ENCODE measurements at places on chromosomes 13 and 19.

DNA sequence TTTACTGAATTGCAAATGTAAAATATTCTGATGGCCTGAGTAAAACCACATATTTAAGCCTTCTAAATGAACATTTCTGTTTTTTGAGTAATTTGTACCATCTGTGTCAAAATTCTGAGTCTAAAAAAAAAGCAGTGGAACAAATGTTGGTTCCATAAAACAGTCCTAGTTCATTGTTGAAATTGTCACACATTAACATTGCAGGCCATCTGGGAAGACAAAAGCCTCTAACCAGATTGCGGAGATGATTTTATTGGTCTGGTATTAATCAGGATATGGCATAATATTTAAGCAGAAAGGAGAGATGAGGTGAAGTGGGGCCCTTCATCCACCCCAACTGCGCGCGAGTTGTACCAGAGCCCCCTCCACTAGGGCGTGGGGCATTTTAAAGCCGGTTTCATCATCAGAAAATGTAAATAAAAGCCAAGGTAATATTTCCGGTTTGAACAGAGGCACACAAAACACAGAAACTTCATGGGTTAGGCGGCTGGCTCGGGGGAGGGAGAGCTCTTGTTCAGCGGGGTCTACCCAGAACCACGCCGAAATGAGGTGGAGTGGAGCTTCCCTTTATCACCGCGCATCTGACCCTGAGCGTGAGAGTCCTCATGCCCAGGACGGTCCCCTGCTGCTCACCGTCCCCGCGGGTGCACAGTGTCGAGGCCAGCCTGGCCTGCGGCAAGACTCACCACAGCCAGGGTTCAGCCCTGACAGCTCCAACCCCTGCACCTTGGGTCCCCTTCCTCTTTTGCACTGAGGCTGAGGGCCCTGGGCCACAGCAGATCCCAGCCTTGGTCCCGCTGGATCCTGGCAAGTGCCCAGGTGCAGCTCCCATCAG, 169.2 kb downstream of the URI1 start:
- no peak for DNase-seq

DNA sequence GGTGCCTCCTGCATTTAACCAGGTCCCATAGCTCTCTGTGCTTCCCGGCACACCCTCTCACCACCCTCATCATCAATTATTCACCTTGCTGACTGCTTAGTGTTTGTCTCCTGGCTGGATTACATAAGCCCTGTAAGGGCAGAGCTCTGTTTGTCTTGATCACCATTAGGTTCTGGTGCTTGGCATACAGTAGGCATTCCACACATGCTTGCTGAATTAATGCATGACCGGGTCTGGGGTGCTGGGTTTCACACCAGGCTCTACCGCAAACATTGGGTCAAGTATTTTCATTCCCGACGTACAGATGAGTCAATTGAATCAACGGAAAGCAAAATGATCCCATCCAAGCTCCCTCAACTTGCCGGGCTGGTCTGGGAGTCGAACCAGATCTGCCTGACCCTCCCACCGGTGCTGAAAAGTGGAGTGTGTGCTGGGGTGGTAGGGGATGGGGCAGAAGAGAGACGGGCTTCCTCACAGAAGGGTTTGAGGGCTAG, 28.5 kb downstream of the VAV1 start:
- no peak for DNase-seq

DNA sequence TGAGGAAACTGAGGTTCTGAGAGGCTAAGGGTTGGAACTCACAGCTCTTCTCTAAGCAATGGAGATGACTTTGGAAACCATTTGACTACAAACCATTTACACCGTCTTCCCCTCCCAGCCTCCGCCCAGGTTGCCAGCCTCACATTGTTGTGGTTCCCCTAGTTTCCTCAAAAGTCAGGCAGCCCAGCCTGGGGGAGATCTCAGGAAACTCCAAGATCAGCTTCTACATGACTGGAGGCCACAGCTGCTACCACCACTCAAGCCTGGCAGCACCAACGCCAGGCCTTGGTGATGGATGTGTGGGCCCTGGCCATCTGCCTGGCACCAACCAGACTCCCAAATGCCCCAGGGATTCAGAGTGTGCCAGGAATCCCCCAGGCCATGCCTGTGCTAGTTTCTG, 207.9 kb downstream of the TSHZ3 start:
- DNase-seq, result no peak

- no peak for DNase-seq
These were observed 880.6 kb upstream of the GPC6 start for GRCh38 chr13:92346046-92346445.

DNA sequence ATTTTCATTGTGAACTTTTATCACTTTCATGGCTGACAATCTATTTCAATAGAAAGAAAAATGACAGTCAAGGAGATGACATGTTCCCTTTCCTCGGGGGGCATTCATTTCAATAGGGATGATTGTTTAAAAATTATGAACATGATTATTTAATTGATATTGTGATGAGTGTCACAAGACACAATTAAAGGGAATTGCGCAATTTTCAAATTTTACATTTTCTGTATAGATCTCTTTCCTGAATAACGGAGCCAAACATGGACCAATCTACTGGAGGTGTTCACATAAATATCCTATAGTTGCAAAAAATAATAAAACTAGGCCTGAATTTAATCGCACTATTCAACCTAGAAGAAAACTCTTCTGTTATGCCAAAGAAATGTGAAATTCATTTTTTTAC, 1274.6 kb downstream of the SLITRK5 start:
- no peak for DNase-seq

- DNase-seq, result no peak
These were observed 11.9 kb downstream of the CC2D1A start for GRCh38 chr19:13917888-13918406.

GRCh38 chr13:112165712-112166111, 98.8 kb downstream of the SOX1 start:
- DNase-seq, result no peak

GRCh38 chr19:11737964-11738745, 591 bp downstream of the ZNF823 start:
- no peak for DNase-seq

GRCh38 chr19:49362048-49362928, at the start of gene TEAD2:
TEAD2 (minus strand) TSS chr19:49362416; CDS start chr19:49360075, 2,341 bp downstream.
- no peak for DNase-seq

DNA sequence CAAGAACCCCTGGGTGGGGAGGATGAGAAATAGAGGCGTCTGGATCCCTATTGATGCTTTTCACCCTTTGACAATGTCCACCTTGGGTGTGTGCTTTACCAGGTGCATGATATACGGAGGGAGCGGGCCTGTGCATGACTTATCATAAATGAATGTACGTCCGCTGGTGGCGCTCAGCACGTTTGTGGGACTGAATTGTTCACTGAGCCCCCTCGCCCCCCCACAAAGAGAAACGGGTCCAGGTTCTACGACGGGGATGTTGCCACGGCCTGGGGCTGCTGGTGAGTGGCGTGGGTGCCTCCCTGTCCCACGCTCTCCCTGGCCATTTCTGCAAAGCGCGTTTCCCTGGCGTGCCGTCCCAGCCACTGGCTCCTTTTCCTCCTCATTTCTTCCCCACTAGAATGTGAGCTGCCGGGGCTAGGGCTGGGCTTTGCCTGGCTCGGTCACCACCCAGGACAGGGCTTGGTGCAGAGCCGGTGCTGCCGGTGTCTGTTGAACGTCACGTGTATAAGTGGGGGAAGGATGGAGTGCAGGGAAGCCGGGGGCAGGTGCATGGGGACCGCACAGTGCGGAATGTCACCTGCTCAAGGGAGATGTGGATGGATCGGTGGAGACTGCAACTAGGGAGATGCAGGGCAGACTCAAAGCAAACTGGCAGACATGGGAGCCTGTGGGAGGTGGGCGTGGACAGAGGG, 21.6 kb downstream of the LRRC4B start:
- no peak for DNase-seq

- no peak for DNase-seq
These were observed 650.8 kb upstream of the PCDH9 start for GRCh38 chr13:67880916-67881315.

GRCh38 chr13:43054803-43055802, 31.7 kb downstream of the DNAJC15 start:
- DNase-seq, result no peak

GRCh38 chr13:90414691-90415596, 932.5 kb upstream of the MIR17HG start:
- no peak for DNase-seq

DNA sequence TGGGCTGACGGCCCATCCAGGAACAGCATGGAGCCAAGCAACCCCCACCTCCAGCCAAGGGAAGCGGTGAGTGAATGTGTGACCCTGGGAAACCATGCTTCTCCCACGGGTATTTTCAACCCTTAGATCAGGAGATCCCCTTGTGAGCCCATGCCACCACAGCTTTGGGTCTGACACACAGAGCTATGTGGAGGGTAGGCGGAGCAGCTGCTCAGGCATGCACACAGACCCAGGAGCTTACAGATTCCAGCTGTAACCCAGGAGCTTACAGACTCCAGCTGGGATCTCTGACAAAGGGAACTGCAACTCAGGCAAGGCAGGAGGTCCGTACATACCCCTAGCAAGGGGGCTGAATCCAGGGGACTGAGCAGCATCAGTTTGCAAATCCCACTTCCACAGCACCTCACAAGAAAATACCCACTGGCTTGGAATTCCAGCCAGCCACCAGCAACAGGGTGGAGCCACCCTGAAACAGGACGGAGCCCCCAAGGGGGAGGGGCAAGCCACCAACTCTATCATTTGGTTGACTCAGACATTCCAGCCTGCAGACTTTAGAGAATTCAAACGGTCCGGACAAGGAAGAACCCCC, 40.8 kb upstream of the RFXAP start:
- no peak for DNase-seq

DNA sequence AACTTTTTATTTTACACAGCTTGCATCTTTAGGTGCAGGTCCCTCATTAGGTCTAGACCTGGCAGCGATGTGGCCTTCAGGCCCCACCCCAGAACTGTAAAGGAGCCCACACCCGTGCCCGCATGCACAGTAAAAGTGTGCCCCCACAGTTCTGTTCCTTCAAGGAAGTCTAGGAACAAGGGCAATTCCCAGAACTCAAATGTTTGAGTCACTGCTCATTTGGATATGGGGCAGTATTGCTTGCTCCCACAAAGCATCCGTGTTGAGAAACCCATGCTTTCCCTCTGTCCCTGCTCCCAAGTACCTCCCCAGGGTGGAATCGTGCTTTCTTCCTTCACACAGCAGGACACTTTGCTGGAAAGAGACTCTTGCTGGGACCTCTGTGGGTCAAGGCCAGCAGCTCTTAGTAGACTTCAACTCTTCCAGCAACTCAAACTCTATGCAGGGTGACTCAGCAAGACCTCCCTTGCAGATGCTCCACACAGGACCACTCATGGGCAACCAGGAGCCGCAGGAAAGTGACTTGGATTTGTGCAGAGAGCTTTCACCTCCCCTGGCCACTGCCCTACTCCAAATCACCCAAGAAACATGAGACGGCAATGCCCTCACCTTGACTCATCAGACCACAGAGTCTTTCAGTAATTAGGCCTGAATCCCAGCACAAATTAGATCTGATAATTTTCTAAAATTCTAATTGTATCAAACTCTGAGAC, 12.3 kb downstream of the SLC7A1 start:
- no peak for DNase-seq

DNA sequence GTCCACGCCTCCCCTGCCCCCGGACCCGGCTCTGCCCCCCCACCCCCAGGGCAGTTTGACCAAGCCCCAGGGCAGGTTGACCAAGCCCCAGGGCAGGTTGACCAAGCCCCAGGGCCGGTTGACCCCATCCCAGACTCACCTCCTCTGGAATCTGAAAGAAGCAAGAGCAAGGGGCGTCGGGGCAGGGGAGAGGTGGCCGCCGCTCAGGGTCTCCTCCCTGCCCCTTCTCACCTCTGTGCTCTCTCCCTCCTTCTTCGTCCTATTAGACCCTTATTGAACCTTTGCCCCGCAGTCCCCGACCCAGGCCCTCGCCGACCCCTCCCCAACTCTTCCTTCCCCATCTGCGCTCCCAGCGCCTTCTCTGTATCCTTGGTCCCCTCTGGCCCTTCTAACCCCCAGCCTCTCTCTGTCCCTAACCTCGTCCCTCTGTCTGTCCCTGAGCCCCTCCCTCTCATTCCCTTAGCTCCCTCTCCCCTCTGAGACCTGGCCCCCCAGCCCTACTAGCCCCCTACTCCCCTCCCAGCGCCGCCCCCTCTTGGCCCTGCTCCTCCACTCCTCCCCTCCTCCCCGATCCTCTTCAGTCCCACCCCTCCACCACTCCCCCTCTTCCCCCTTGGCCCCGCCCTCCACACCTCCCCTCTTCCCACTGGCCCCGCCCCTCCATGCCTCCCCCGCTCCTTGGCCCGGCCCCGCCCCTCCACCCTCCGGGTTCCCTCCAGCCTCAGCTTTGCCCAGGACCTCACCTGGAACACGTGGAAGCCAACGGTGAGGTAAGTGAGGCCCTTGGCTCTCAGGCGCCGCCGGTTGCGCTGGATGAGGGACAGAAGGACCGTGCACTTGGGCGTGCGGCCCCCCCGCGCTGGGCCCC, 7.6 kb downstream of the CAPN12 start:
- no peak for DNase-seq

DNA sequence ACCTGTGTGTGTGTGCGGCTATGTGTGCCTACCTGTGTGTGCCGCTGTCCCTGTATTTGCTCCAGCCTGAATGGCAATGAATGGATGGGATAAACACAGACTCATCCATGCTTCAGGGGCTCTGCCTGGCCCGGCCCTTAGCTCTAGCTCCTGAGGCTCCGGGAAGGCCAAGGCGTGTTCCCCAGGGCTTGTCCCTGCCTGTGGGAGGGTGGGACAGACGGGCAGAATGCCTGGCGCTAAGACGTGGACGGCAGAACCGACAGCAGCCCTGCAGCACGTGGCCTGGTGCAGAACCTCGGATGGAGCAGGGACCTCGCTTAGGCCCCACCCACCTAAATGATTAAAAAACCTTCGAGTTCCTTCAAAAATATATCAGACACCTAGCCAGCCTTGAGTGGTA, 57.8 kb upstream of the C13orf46 start:
- no peak for DNase-seq

DNA sequence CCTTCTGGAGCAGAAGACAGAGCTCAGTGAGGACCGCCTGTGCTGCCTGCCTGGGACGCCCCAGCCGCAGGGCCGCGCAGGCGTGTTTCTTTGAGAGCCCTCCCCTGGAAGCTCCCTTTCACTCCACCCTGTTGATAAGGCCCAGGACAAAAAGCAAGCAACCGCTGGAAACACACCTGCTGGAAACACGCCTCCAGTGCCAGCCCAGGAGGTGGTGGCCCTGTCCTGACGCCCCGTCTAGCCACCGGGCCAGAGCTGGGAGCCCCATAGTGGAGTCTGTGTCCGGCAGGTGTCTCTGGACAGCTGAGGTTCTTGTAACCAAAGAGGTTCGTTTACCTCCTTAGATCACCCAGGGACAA, 173.8 kb downstream of the KATNAL1 start:
- no peak for DNase-seq

- DNase-seq, result no peak
These were observed 2.5 kb downstream of the SSC5D start for GRCh38 chr19:55490478-55491432.
